ENCODE measurements at places on chromosomes 1 and 21. TPM values are rescaled to one million over a fixed set of nuclear protein-coding genes. Genes with fewer than 3 reads are reported as not detected.

DNA sequence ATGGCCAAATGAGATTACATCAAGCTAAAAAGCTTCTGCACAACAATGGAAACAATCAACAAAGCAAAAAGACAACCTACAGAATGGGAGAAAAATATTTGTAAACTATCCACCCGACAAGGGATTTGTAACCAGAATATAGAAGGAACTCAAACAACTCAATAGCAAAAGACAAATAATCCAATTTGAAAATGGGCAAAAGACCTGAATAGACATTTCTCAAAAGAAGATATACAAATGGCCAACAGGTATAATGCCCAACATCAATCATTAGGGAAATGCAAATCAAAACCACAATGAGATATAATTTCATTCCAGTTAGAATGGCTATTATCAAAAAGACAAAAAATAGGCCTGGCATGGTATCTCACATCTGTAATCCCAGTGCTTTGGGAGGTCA lies 140.0 kb downstream of the GLUL start:
- no peak for DNase-seq

GRCh38 chr1:203244776-203245175 lies 15.3 kb upstream of the CHIT1 start:
- DNase-seq = no peak

DNA sequence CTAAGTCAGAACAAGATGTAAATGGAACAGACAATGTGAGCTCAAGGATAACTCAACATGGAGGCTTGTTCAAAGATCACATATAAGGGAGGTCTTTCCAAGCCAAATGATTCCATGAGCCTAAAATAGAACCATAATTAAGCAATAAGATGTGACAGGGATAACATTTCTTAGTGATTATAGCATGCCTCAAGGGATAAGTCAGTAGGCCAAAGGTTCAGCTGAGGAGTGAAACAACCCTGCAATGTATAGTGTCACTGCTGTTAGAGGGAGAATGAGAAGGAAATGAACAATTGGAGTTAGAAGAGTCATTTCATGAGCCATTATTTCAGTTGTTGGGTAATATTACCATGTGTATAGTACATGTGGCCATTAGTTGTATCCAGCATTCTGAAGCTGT lies 25.0 kb downstream of the GORAB start:
- no peak for DNase-seq

GRCh38 chr1:161013131-161013487 lies 7.8 kb downstream of the F11R start:
- DNase-seq = no peak

DNA sequence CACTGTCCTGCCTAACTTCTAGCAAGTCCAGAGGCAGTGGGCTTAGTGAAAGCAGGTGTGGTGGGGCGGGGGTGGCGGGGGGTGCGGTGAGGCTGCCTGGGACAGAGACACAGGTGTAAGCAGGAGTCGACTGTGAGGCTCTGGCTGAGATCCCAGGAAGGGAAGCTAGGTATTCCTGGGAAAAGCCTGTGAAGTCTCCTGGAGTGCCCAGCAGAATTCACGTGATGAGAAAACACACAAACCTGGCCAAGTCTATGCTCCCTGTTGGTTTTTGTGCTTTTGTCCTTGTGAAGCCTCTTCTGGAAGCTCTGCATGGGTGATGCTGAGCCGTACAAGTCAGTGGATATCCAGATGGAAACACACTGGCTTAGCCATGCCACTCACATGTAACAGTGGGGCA lies 5.3 kb downstream of the GALNT2 start:
- no peak for DNase-seq

GRCh38 chr1:208179263-208179816 lies 64.8 kb downstream of the PLXNA2 start:
- DNase-seq = no peak

- no peak for DNase-seq
Observed at GRCh38 chr1:8285965-8286364, 31.9 kb upstream of the SLC45A1 start.

- DNase-seq = no peak
Observed at GRCh38 chr1:3674100-3675094, 22.1 kb downstream of the TP73 start.

DNA sequence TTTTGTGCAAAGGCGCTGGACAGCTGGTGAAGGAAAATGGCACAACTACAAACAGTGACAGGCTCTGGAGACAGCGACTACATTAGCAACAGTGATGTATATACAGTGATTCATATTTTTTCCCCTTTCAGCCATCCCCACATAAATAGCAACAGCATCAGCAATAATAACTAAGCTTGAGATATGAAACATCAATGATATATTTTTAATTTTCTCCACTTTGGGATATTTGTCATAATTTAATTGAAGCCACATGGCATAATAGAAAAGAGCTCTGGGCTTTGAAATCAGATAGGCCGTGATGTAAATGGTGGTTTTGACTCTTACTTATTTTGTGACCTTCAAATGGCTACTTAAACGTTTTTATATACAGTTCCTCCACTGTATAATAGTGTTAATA lies 764.3 kb upstream of the PRMT6 start:
- DNase-seq = no peak

DNA sequence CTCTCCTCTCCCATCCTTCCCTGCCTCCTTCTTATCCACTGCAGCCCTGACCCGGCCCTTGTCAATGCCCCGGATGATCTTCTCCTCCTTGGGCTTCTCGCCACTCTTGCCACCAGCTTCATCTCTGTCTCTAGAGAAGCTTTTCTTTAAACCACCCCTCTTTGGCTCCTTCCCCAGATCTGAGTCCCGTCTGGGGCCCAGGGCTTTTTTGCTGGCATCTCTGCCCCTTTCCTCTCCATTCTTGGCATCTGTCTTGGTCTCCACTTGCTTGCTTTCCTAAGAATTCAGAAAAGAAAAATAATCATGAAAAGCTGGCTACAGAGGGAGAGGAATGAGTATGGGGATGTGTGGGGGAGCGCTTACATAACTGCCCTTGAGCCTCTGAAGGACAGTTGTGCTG lies 11.8 kb downstream of the SHISA4 start:
- DNase-seq = no peak

DNA sequence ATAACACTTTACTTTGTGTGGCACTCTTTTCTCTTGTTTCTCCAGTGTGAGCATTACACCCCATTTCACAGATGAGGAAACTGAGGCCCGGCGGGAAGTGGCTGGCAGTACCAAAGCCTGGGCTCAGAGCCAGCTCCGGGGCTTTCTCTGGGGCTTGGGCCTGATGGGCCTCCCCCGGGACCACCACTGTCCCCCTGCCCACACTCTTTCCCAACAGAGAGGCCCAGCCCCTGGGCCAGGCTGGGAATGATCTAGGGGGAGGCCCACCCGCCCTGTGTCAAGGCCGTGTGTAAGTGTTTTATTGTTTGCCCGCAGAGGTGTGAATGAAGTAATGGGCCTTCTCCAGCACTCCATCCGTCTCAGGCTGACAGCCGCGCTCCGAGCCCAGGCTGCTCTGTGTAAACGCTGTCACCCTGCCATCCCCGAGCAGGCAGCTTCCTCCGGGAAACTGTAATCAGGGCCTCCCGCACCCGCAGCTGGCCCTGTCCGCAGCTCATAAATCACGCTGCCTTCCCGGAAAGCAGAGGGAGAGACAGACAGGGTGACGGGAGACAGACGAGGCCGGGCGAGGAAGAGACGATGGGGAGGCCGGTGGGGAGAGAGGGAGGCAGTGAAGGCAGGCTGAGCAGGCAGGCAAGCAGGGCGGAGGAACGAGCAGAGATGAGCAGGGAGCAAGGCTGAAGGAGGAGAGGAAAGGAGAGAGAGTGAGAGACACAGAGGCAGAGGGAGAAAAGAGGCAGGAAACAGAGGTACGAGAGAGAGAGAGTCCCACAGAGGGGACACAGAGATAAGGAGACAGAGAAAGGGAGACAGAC lies 109.7 kb upstream of the ZBTB40 start:
- no peak for DNase-seq

DNA sequence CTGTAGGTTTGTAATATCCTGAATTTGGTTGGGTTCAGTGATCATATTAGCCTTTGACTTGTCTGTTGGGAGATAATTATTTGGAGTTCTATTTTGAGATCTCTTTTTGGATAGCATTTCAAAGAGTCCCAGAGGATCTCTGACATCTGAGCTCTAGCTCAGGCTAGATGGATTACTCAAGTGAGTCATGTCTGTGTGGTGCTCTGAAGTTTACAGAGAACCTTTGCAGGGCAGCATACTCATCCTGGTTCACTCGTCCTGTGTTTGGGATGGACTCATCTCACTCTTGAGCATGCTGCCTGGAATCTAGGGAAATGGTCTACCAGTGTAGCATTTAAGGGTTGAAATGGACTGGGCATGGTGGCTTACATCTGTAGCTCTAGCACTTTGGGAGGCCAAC lies 29.4 kb upstream of the BMP8A start:
- no peak for DNase-seq

GRCh38 chr1:69504730-69505252 lies 62.9 kb upstream of the LRRC7 start:
- no peak for DNase-seq

DNA sequence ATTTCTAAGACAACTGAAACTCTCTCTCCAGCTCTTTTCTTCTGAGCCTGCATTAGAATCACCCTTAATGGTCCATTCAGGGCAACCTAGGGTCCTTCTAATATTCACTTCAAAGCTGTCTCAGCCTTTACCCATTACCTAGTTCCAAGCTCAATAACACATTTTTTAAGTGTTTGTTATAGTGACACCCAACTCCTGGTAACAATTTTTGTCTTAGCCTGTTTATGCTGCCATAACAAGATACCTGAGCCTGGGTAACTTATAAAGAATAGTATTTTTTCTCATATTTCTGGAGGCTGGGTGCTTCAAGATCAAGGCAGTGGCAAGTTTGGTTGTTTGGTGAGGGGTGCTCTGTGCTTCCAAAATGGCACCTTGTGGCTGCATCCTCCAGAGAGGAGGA lies 531.5 kb upstream of the USP24 start:
- DNase-seq = no peak

- DNase-seq = no peak
Observed at GRCh38 chr1:170856455-170856854, 78.9 kb upstream of the MROH9 start.

GRCh38 chr1:220123889-220124288 lies 30.0 kb downstream of the IARS2 start:
- DNase-seq = no peak

GRCh38 chr1:212121779-212122178 lies 86.2 kb downstream of the DTL start:
- DNase-seq = no peak

DNA sequence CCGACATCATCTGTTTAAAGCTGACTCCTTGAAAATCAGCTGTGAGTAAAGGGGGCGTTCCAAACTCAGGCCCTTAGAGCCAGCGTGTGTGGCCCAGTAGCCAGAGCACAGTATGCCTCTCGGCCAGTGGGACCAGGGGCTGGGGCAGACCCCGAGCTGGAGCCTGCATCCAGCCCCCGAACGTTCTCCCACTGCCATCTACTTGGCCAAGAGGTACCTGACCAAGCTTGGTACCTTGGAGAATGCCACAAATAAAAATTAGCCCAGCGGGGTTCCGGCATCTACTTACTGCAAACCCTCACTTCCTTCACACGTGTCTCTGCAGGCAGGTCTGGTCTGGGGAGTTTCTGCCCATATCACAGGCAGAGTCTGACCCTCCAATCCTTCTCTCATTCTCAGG lies 56.7 kb upstream of the COL6A2 start:
- no peak for DNase-seq

- no peak for DNase-seq
Observed at GRCh38 chr1:233777566-233777965, 126.9 kb upstream of the SLC35F3 start.

GRCh38 chr1:180786624-180787023 lies 126.1 kb upstream of the KIAA1614 start:
- no peak for DNase-seq

- DNase-seq = no peak
Observed at GRCh38 chr1:174656409-174657059, 208.8 kb downstream of the GPR52 start.

- no peak for DNase-seq
Observed at GRCh38 chr1:147252540-147252939, 10.1 kb downstream of the CHD1L start.

DNA sequence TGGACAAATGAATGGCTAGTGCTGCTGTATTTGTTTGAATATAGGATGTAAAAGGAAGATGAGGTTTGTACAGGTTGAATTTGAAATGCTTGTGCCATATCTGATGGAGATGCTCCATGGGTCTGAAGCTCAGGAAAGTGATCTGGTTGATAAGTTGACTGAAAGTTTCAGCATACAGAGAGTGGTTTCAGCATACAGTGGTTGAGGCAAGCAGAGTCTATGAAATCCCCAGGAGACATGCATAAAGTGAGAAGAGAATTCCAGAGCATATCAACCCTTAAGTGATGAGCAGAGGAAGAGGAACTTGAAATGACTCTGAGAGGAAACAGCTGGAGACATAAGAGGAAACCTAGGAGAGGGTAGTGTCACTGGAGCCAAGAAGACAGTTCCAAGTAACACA lies 21.7 kb downstream of the TCHHL1 start:
- DNase-seq = no peak

DNA sequence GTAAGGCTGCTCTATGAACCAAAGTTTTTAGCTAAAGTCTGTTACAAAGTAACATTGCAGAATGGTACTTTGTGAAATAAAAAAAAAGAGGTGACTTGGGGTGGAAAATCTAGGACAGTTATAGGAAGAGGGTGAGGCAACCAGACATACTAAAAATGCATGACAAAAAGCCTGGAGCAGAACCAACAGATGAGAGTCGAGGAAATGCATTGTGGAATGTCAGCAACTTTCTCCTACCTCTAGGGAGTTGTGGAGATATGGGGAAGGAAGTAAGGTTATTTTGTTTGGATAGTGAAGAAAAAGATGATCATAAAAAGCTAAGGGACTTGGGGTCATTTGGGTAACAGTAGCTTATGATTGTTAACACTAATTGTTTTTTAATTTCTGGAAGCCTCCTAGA lies 295.6 kb downstream of the S1PR1 start:
- no peak for DNase-seq

- DNase-seq = no peak
Observed at GRCh38 chr1:25469177-25469576, 38.5 kb downstream of the MACO1 start.

- no peak for DNase-seq
Observed at GRCh38 chr1:17545356-17545755, 5.9 kb downstream of the ARHGEF10L start.

DNA sequence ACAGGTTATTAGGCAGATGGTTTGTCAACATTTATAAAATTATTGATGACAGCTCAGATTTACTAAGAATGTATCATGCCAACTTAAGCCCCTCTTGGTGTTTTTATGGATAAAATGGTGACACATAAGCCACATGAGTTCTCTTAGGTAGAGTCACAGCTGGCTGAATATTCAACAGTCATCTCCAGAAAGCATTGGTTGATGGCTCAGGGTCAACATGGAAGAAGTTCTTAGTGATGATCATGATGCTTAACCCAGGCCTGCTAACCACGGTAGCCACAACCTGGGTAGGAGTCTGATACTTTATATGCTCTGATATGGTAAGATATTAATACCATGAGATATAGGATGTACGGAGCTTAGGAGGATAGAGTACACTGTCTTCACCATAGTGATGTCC lies 46.4 kb upstream of the SIPA1L2 start:
- DNase-seq = no peak

- DNase-seq = no peak
Observed at GRCh38 chr1:36151134-36151844, 2.0 kb upstream of the TRAPPC3 start.

GRCh38 chr1:243575070-243575469 lies 275.0 kb downstream of the AKT3 start:
- no peak for DNase-seq

- no peak for DNase-seq
Observed at GRCh38 chr1:236850077-236850979, 55.2 kb downstream of the MTR start.

The ENAH gene
- total RNA-seq = 318 TPM

The LRRC39 gene
- total RNA-seq = 0.39 TPM

The ESPN gene
- total RNA-seq = 16.3 TPM

The C1QTNF12 gene
- total RNA-seq = 4.9 TPM

The TDRD10 gene
- 0.15 TPM for total RNA-seq

The TLCD4 gene
- total RNA-seq = 3.5 TPM

The GJA5 gene
- 2.8 TPM for total RNA-seq

The CRYAA gene
- not detected for total RNA-seq

Measured in H1 (cell line).